ENCODE measurements at places on chromosomes 5 and 9.

DNA sequence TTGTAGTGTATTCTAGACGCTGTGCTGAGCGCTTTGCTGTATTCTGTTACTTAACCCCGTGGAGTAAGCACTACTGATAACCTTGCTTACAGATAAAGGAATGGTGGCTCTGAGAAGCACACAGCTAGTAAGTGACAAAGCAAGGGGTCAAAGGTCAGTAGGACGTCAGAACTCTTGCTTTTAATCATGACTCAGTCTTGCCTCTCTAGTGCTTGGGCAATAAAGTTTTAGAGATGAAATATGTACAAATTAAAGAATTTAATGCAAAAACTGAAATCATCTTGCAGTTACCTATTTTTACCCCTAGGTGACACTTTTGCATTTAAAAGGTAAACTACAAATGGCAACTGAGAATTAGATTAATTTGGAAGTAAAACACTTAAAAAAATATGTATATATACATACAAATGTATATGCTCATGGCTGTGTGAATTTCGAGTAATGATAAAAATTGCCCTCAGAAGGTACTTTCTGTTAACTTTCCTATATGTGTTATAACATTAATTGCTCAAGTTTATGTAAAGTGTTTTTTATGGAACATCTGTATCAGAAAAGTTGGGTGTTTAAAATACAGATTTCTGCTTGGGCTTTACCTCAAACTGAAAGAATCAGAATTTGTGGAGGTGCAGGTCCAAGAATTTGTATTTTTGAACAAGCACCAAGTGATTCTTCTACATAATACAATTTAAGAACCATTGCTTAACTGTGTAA, 175.1 kb upstream of the DAB2 start:
- DNase-seq, result no peak

GRCh38 chr5:119221330-119221729, 134.5 kb upstream of the TNFAIP8 start:
- DNase-seq, result no peak

DNA sequence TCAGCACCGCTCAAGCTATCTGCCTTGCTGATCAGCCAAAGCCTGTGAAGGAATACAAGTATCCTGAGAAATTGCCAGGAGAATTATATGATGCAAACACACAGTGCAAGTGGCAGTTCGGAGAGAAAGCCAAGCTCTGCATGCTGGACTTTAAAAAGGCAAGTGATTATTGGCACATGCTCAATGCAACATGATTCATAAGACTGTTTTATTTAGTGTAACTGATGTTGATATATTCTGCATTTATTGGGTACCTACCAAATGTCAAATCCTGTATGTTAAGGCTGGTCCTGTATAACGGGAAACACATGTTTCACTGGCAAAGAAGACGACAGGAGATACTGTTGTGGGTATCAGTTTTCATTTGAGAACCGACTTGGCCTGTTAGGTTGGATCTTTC, 69.0 kb downstream of the ADAMTS16 start:
- DNase-seq, result no peak

DNA sequence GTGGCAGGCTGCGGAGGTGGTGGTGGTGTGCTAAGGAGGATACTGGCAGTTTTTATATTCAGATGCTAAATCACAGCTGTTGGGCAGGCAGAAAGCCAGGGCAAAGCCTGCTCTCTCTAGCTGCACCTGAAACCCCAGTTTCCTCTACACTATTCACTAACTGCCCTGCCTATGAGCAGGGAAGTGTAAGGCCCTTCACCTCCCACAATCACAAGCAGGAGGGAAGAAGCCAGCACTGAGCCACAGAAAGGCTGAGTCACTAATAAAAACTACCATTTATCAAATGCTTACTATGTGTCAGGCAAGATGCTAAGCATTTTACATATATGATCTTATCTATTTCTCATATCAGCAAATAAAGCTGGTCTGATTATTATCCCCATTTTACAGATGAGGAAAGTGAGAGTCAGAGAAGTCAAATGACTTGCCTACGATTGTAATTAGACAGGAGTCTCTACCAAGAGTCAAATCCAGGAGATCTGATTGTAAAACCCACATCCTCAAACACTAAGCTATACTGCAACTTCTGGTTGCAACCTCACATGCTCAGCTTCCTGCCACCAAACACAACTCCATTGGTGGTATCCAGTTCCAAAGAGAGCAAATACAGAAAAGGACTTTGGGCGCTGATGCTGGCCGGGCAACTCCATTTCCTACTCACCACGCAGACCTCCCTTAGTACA, 17.7 kb upstream of the IL6ST start:
- no peak for DNase-seq

GRCh38 chr9:69951411-69951810, 92.2 kb upstream of the MAMDC2 start:
- DNase-seq, result no peak

DNA sequence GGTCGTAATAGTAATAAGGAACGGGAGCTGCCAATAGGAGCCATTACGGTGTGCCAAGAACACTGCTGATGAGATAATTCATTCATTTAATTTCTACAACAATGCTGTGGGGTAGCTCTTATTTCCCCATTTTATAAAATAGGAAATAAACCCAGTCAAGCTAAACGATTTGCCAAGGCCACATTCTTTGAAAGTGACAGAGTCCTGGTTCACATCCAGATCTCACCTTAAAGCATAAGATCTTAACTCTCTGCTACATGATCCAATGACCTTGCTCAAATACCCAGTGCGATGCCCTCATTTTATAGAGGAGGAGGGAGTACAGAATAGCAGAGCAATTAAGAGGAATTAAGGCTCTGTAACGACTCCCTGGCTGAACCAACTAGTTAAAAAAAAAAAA, 5.0 kb downstream of the PDE6A start:
- no peak for DNase-seq

DNA sequence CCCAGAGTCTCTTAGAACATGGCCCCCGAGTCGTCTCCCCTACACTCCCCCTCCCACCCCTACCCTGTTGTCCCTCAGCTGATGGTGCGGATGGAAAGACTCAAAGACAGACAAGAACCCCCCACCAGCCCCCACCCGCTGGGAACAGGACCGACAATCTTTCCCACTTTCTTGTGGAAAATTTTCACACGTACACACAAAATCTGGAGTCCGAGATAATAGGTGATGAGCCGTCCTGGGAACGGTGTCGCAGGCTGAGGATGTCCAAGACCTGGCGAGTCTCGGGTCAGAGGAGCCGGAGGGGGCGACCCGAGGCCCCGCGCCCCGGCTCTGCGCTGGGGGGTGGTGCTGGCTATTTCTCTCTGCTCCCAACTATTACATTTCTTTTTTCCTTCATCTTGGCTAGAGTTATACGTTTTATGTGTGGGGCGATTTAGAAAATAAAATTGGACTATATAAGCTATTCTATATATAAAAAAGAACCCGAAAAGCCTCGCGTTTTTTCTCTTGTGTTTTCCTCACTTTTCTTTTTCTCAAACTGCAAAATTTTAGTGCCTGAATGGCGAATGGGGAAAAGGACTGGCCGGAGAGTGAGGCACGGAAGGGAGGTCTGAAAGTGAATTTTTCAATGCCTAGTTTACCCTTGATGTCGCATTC, 188.8 kb downstream of the MEF2C start:
- DNase-seq, result no peak

DNA sequence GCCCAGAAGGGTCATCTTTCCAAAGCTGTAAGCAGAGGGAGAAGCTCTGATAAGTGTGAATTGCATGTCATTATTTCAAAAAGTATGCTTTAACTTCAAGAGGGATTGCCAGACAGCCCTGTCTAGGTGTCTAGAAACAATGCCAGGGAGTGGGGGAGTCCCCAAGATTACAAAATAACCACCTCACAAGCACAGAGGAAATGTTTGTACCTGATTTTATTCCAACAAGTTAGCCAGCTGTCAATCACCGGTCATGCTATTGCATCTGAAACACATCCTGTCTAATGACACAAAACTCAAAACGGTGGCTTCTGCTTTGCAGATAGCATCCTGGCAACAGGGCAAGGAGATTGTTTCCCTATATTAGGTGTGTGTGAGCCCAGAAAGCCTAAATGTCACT, 154.2 kb upstream of the WWC1 start:
- DNase-seq, result peak; percentile 36

- DNase-seq, result no peak
Observed at GRCh38 chr5:66945389-66946349, 250.9 kb downstream of the CD180 start.

- DNase-seq, result no peak
Observed at GRCh38 chr9:4077499-4078102, 222.3 kb downstream of the GLIS3 start.

GRCh38 chr5:50325237-50325832, 115.8 kb downstream of the EMB start:
- no peak for DNase-seq

DNA sequence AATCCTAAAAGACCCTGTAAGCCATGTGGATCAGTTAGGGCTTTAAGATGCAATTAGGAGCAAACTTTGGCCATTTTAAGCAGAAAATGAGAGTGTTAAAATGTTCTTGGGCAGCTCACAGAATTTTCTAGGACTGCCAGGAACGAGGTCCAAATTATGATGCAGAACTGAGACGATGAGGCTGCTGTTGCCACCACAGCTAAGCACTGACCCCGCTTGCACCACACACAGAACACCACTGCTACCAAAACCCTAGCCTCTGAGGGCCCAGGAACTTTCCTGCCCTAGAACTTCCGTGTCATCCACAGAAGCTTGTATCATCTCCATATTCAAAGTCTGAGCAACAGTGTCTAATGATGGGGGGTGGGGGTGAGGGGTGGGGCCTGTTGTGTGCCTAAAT, 41.0 kb upstream of the PCSK1 start:
- no peak for DNase-seq

DNA sequence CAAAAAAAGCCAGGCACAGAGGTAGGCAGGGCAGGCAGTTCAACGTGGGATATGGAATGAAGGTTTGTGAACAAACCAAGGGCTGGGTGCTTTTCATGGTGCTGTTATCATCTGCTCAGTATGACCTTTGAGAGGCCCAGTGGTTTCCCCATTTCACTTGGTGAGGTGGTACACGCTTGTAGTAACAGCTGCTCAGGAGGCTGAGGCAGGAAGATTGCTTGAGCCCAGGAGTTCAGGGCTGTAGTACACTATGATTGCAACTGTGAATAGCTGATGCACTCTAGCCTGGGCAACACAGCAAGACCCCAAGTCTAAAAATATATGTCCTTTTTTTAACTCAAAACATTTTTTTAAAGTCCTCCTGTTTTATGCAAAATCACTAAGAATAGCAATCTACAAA, 174.8 kb downstream of the ENC1 start:
- DNase-seq, result no peak

GRCh38 chr9:2119566-2119965, 104.4 kb downstream of the SMARCA2 start:
- DNase-seq, result no peak

DNA sequence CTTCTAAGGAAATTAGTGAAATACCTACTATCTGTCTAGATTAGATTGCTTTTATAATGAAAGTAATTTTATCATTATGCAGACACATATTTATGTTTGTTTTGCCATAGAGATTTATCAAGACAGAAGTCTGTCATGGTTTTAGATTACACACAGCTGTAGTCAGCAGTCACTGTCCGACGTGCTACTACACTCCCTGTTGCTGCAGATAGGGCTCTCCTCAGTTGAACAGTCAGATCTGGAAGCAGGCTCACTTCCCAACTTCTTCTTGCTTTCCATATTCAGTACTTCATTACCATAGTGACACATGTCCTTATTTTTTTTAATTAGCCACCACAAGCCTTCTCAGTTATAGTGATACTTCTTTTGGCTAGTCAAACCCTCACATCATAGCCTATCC, 329.9 kb upstream of the ITGA1 start:
- no peak for DNase-seq

GRCh38 chr9:5392285-5392684, 45.4 kb downstream of the PLGRKT start:
- no peak for DNase-seq

GRCh38 chr5:125595095-125595494, 828.1 kb upstream of the GRAMD2B start:
- no peak for DNase-seq

DNA sequence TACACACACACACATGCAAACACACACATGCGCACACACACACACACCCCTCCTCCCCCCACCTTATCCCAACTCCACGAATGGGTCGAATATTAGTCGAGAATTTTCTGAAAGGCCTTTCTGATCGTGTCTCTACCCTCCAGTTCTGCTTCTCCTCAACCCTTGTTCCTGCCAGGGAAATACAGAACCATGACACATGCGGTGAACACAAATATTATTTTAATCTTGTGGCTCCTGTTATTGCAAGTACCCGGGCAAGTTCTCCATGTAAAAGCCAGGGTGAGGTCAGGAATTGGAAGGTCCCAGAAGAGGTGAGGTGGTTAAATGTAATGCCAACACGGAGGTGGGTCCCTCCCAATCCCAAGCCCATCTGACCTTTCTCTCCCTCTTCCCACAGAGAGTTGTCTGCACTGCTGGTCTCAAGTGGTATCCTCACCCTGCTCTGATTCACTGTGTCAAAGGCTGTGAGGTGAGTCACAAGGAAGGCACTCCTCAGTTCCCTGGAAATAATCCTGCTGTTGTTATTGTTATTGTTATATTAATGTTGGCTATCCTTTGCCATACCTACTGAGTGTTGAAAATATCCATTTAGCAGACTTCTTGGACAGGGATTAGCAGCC, 223.7 kb downstream of the PAPPA start:
- no peak for DNase-seq

DNA sequence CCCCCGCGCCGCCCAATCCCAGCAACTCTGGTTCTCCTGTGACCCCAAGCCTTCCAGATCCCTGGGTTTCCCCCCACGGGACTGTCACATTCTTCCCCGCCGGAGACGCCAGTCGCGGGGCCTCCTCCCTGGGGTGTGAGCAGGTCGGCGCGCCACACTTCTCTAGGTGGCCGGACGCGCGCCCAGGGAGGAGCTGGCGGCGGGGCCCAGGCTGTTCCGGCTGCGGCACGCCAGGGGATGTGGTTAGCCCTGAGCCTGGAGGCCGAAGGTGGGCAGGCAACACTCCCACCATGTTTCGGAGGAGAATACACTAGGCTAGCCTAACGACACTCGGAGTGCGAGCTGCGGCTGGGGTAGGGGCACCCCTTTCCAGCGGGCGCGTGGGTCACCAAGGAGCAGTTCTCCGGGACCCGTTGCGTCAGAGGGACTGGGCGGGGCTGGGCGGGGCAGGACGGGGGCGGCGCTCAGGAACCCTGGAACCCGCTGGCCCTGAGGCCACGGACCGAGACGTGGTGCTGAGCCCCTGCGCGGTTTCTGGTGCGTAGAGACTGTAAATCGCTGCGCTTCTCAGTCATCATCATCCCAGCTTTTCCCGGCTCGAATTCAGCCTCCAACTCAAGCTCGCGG, at the start of gene SLC27A6:
TSS of gene SLC27A6 (plus strand) at position 478 of the 627 bp plus-strand sequence. CDS start 650 bp downstream, outside the sequence.
- DNase-seq, result no peak

Data from GM12878 (cell line).